ENCODE measurements at places on chromosomes 2 and 18. TPM values are rescaled to one million over a fixed set of nuclear protein-coding genes. Genes with fewer than 3 reads are reported as not detected.

GRCh38 chr2:241163601-241164118 lies 13.4 kb downstream of the PPP1R7 start:
- no peak for DNase-seq

- DNase-seq, result no peak
Observed at GRCh38 chr2:222888716-222889115, 27.9 kb downstream of the ACSL3 start.

Gene PKDCC
- 53.0 TPM for total RNA-seq

- DNase-seq, result peak; percentile 55
Observed at GRCh38 chr18:61635901-61636528, 256.8 kb downstream of the RNF152 start.

All from heart left ventricle (tissue), 16 donors.